Pancreas (tissue), 10 donors: ENCODE measurements at places on chromosomes 2 and 18. TPM values are rescaled to one million over a fixed set of nuclear protein-coding genes. Genes with fewer than 3 reads are reported as not detected.

GRCh38 chr2:72570413-72570812, 255.4 kb downstream of the EXOC6B start:
- H3K27ac ChIP-seq, result no peak overlapping the region
- H3K27me3 ChIP-seq, result no peaks in the 10 kb centered on the region
- peaks cover 6% of the 10 kb centered on the region for H3K4me1 ChIP-seq
- no peak overlapping the region for H3K4me3 ChIP-seq

- no peak overlapping the region for H3K4me3 ChIP-seq
- no peaks in the 10 kb centered on the region for H3K36me3 ChIP-seq
- H3K27ac ChIP-seq, result no peak overlapping the region
- H3K27me3 ChIP-seq, result no peaks in the 10 kb centered on the region
- no peaks in the 10 kb centered on the region for H3K4me1 ChIP-seq
- DNase-seq, result no peak
Observed at GRCh38 chr2:176780348-176780747, 432.2 kb upstream of the HNRNPA3 start.

- no peak overlapping the region for H3K4me3 ChIP-seq
- H3K27me3 ChIP-seq, result no peaks in the 10 kb centered on the region
- no peak for DNase-seq
- no peaks in the 10 kb centered on the region for H3K4me1 ChIP-seq
- no peak overlapping the region for H3K27ac ChIP-seq
- H3K36me3 ChIP-seq, result no peaks in the 10 kb centered on the region
Observed at GRCh38 chr2:136207030-136207623, 89.2 kb upstream of the CXCR4 start.

DNA sequence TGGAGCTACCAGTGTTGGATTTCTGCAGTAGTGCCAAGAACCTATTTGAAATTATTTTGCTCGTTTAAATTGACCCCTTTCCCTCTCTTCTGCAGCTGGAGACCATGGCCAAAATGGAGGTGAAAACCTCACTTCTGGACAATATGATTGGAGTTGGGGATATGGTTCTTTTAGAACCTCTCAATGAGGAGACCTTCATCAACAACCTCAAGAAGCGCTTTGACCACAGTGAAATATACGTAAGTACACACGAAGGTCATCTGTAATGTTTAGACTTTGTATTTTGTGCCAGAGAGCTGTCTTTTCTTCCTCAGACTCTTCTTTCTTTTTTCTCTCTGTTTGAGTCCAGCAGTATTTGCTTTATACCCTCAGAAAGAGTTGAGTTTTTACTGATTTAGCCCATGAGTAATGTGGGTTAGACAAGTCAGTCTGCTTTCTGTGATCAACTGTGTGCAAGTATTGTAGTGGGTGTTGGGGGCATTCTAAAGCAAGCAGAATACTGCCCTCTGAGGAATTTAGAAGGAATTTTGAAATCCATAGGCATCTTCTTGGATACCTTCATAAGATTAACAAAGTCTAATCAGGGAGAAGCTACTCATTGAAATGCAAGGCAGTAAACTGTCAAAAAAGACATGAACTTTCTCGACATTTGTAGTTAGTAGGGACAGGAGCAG, 31.7 kb downstream of the MYO1B start:
- no peak overlapping the region for H3K4me3 ChIP-seq
- DNase-seq, result no peak
- no peaks in the 10 kb centered on the region for H3K36me3 ChIP-seq
- no peak overlapping the region for H3K27ac ChIP-seq

GRCh38 chr2:86078774-86079545, 26.7 kb downstream of the POLR1A start:
- no peaks in the 10 kb centered on the region for H3K27me3 ChIP-seq
- H3K4me3 ChIP-seq, result no peak overlapping the region
- H3K4me1 ChIP-seq, result no peaks in the 10 kb centered on the region
- no peak overlapping the region for H3K27ac ChIP-seq

DNA sequence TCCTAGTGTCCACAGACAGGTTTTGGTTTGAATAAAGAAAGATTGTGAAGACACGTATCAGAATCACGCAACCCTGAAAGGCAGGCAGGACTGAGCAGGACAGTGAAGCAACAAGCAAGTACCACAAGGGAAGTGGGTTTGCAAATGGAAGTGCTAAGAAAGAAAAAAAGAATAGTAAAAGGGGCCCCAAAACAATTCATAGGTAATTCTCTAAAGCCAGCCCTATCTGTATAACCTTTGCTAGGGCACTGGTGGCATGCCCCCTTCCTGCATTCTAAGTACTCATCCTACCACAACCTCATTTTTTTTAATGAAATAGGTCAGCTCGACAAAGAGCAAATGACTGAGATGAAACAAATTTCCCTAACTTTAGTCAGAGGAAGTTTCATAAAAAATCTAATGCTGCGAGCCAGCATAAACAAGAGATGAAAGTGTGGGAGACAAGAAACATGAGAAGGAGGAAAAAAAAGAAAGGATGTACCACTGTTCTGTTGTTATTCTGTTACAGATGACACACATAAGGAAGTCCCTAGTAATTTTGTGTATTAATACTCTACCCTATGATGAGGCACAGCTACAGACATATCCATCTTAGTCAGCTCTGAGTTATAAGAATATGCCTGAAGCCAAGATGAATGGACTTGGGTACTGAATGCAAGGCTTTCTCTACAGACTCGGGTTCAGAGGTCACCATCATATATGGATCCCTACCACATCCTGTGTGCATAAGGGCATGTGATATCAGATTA, 32.2 kb downstream of the IKZF2 start:
- H3K4me1 ChIP-seq, result peaks cover 4% of the 10 kb centered on the region
- H3K27me3 ChIP-seq, result no peaks in the 10 kb centered on the region
- H3K36me3 ChIP-seq, result no peaks in the 10 kb centered on the region

DNA sequence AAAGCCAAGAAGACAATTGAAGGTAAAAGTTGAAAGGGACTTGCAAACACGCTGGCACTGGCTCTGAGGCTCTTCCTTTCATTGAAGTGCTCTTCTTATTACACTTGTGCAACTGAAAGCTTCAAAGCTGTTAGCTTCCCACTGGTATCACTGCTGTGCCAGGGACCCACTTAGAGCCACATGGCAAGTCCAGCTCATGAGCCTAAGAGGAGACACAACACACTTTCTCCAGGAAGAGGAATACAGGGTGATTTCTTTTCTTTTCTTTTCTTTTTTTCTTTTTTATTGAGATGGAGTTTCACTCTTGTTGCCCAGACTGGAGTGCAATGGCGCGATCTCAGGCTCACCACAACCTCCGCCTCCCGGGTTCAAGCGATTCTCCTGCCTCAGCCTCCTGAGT, 218.2 kb downstream of the ATAD2B start:
- no peak for DNase-seq
- H3K4me3 ChIP-seq, result no peak overlapping the region
- H3K36me3 ChIP-seq, result no peaks in the 10 kb centered on the region
- H3K4me1 ChIP-seq, result no peaks in the 10 kb centered on the region
- H3K27ac ChIP-seq, result no peak overlapping the region
- no peaks in the 10 kb centered on the region for H3K27me3 ChIP-seq

DNA sequence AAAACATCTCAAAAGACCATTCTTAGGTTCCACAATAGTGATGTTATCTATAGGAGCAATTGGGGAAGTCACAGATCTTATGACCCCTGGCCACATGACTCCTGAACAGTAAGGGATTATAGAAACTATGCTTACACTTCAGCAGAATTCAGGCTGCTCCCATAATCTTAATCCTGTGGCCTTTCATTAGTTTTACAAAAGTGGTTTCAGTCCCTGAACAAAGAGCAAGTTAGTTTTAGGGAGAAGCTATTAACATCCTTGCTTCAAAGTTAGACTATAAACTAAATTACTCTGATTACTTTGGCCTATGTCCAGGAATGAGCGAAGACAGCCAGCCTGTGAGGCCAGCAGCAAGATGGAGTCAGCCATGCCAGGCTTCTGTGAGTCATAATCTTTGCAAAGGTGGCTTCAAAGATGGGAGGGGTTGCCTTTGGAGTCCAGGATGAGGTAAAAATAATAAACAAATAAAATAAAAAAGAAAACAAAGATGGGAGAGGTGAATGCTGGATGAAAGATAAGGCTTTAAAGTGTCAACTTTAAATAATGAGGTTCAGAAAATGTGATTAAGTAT, 168.7 kb upstream of the NDUFV2 start:
- DNase-seq, result no peak
- no peak overlapping the region for H3K4me3 ChIP-seq
- no peaks in the 10 kb centered on the region for H3K27me3 ChIP-seq
- no peaks in the 10 kb centered on the region for H3K36me3 ChIP-seq
- no peaks in the 10 kb centered on the region for H3K4me1 ChIP-seq

GRCh38 chr2:102806250-102806837, 44.5 kb downstream of the TMEM182 start:
- H3K36me3 ChIP-seq, result no peaks in the 10 kb centered on the region
- no peaks in the 10 kb centered on the region for H3K27me3 ChIP-seq
- peak; percentile 37 for DNase-seq
- no peak overlapping the region for H3K4me3 ChIP-seq
- H3K27ac ChIP-seq, result no peak overlapping the region

DNA sequence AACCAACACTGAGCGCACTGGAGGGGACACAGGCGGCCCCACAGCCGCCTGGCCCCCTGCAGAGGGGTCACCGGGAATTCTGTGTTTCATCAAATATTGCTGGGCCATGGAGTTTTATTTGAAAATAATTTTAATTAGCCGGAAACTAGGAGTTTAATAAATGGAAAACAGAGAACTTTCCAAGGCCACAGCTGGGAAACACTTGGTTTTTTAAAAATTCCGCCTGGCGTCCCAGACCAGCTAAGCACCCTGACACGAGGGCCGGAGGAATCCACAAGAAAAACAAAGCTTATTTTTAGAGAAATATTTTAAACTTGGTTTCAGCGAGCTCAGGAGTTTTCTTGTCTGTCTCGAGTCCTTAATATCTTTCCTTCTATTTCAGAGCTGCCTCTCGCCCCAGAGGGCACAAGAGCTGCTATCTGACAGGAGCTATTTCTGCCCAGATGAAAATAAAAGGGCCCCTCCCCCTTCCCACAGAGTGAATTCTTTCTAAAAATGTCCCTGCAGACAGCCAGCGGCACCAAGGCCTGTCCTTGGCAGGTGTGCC, 8.2 kb downstream of the ZFP36L2 start:
- DNase-seq, result no peak
- H3K36me3 ChIP-seq, result no peaks in the 10 kb centered on the region

- DNase-seq, result peak; percentile 81
- no peaks in the 10 kb centered on the region for H3K36me3 ChIP-seq
- H3K27me3 ChIP-seq, result no peaks in the 10 kb centered on the region
- peak overlapping the region; percentile 61 for H3K27ac ChIP-seq
- peaks cover 32% of the 10 kb centered on the region for H3K4me1 ChIP-seq
Observed at GRCh38 chr2:6927186-6927585, 10.0 kb downstream of the RNF144A start.

DNA sequence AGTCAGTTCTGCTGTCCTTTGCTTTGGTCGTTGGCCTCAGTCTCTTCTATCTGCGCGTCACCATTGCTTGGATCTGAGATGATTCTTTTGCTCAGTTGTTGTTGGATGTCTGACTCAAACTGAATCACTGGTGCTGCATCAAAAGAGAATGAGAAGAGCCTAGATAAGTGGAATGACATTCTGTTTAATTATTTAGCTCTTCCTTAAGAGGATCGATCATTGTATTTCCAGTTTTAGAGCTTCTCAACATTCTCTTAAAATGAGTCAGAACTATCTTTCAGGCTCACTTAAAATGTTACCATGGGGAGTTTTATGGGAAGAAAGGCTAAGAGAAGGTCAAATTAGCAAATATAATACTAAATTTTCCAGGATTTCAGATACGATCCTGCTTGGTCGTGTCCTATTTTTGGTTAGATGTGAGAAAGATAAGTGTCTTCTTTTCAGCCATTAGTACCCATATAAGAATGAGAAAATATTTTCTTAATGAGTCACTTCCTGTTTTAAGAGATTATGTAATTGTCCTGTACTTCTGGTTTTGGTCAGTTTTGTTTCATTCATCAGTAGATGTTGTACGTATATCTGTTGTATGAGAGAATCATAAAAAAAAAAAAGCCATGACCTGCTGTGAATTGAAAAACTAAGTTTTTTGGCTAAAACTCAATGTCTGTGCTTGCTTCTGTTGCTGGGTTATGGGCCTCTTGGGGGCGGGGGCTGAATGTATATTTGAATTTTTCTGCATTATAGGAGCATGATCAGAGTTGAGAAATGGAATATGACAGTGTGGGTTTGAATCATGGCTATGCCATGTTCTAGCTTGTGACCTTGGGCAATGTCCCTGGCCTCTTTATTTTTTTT, 31.6 kb upstream of the CASP10 start:
- H3K4me1 ChIP-seq, result no peaks in the 10 kb centered on the region
- DNase-seq, result no peak
- H3K27ac ChIP-seq, result no peak overlapping the region
- H3K27me3 ChIP-seq, result no peaks in the 10 kb centered on the region
- no peaks in the 10 kb centered on the region for H3K36me3 ChIP-seq

DNA sequence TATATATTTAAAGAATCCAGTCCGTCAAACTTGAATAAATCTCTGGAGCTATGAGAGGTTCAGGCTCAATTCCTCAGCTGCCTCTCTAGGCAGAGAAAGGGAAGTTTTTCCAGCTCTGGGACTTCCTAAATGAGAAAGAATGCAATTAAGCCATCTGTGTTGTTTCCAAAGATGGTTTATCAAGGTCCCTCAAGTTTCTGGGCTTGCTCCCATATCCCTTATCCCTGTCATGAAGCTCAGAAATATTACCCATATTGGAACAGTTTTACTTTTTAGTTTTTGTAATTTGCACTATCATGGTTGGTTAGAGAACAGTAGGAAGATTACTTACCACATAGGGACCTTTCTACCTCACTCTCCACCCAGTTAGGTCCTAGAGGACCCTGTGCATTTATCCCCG, 1.4 kb downstream of the CNTNAP5 start:
- no peak overlapping the region for H3K27ac ChIP-seq
- H3K4me1 ChIP-seq, result no peaks in the 10 kb centered on the region
- no peak overlapping the region for H3K4me3 ChIP-seq

DNA sequence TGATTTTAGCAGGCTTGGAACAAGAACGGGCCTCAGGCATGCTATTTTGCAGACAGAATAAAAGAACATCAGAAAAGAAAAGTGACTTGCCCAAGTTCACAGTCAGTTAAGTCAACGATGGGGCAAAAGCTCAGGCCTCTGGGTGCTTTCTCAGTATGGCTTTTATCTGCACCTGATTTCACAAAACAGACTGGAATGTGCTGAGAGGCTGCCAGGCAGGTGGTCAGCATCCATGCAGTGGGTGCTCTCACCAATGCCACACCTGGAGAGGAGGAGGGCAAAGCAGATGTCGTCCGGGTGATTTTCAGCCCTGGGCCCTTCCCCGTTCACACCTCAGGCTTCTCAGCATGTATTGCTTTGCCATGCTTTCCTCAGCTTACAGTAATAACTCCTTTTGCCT, 854.6 kb downstream of the RNF144A start:
- H3K4me3 ChIP-seq, result no peak overlapping the region
- H3K36me3 ChIP-seq, result no peaks in the 10 kb centered on the region
- no peak overlapping the region for H3K27ac ChIP-seq
- no peaks in the 10 kb centered on the region for H3K27me3 ChIP-seq
- DNase-seq, result no peak

The RGPD3 gene
- total RNA-seq, result 0.12 TPM

The RSAD2 gene
- total RNA-seq, result 0.60 TPM

The PLEK gene
- total RNA-seq, result 8.0 TPM

The SERPINB13 gene
- total RNA-seq, result not detected

The HOXD8 gene
- total RNA-seq, result 0.58 TPM

The TMEM200C gene
- total RNA-seq, result not detected

The CNTNAP5 gene
- total RNA-seq, result 0.12 TPM

The RAPGEF4 gene
- total RNA-seq, result 2.9 TPM

The PKDCC gene
- 8.1 TPM for total RNA-seq
